ENCODE measurements at places on chromosomes 1 and 21.
A peak's percentile ranks its signal among the peaks of the same experiment; 100 is the strongest.

DNA sequence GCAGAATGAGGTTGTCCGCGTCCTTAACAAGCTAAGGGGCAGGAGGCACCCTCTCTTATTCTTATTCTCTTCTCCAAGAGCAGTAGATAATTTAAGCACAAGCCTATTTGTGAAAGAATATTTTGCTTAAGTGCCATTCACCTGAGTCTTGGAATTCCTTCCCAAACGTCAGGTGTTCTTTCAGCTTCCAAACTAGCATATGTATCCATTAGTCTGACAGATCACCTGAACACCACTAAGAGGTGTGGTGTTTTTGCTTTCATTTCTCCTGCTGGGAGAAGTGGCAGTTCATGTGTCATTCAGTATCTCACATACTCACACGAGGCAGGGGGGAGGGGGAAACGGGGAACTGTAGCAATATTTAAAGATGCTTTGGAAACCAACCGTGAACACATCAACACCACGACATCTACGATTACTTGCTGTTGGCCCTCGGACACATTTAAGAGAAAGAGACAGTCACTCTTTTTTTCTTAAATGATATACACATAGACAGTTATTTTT is 45.5 kb upstream of the RBM15 start:
- no peak for DNase-seq

GRCh38 chr21:33027401-33028286 is 1.9 kb downstream of the OLIG2 start:
- no peak for DNase-seq

- no peak for DNase-seq
Observed at GRCh38 chr1:147351140-147351835, 108.8 kb downstream of the CHD1L start.

DNA sequence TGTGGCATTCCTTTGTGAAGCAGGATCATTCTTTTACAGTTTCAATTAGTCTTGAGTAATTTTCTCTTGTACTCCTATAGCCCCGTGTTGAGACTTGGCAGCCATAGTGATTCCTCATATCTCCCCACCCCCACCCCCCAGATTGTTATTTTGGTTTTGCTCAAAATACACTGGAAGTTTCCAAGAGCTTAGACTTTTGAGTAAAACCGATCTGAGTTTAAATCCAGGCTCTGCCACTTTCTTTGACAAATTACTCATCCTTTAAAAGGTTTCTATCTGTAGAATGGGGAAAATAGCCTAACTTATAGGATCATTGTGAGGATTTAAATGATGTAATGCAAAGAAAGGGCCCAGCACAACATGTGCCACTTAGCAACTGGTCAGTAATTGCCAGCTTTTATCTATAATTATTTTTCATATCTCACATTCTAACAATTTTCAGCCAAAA is 53.1 kb upstream of the RC3H1 start:
- DNase-seq, result no peak

DNA sequence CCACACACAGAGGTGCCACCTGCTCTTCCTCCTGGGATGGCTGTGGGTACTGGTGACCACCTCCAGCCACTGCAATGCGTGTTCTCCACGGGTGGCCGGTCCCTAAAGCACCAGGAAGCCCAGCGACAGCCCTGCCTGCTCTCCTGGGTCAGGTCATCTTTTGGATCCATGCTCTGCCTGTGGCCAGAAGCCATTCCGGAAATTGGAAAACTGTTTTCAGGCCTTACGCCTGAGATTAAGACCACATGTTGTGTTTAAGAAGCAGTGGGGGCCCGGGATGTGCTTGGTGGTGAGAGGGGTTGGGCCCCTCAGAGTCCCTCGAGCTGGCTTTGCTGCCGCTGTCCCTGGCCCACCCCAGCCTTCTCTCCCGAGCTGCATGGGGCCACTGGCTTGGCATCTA is 150.8 kb downstream of the PEX14 start:
- no peak for DNase-seq

DNA sequence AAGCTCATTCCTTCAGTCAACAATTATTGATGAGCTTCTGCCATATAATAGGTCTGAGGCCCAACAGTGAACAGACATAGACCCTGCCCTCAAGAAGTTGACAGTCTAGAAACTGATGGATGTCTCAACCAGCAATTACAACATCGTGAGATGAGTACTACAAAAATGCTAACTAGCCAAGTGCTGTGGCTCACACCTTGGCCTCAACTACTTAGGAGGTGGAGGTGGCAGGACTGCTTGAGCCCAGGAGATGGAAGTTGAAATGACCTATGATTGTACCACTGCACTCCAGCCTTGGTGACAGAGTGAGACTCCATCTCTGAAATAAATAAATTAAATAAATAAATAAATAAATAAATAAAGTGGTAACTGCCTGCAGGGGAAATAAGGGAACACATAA is 11.7 kb upstream of the PTP4A2 start:
- no peak for DNase-seq

- no peak for DNase-seq
Observed at GRCh38 chr1:200706111-200706814, 32.4 kb upstream of the CAMSAP2 start.

DNA sequence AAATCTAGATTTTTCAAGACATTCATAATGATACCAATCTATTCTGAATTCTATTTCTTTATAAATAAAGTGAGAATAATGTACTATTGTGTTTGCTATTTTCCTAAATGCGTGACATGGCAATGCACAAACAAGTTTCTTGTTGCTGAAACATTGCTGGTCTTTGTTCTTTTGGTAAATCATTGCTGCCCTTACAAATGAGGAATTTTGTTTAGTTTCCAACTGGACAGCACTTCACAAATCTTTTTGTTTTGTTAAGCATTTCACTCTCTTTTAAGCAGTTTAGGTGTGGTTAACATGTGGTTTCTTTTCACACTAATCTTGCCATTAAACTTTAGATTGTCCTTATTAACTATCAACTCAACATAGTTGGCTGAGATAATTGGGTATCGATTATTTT is 94.6 kb downstream of the LRRC7 start:
- DNase-seq, result no peak

DNA sequence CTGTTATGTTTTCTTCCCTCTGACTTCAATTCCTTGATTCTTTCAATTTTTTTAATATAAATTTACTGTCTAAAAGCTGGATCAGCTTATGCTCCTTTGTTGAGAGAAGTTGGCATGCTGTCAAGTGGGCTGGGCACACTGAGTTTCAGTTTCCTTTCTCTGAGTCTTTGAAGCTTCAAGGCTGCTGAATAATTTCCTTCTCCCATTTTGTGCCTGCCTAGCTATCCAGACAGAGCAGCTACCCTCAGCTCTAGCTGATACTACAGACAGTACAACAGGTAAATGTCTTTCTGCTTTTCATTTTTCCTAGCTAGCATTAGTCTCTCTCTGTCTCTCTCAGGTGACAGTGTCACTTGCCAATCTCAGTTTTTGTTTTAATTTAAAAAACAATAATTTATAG is at the start of gene IFI44:
IFI44 (plus strand) TSS at position 204 of the 400 bp plus-strand sequence. CDS start 365 bp downstream, outside the sequence.
- peak; percentile 9 for DNase-seq

DNA sequence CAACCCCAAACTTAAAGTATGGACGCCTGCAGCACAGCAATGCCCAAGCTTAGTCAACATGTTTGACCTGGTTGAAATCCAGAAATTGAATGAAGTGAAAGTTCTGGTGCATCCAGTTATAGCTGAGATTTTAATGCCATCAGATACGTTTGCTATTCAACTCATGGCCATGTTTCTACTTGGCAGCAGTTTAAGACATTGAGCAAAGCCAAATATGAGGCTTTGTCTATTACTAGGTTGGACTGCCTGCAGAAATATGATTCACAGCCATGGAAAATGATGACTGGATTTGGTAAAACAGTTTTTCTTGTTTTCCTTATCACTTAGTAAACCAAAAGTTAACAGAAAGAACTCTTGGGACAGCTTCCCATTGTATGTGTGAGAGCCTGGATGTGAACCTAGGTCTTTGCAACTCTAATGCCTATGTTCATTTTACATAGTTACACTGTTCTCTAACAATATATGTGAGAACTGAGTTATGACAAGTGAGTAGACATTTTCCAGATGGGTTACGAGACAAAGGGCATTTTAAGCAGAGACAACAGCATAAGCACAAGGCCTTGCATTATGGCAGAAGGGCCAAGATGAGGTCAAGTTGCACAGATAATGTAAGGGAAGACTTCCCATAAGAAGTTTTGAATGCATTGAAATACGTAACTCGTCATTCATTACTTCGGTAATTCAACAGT is 32.4 kb upstream of the MYSM1 start:
- DNase-seq, result no peak

- no peak for DNase-seq
Observed at GRCh38 chr1:13570924-13571323, 12.7 kb upstream of the PDPN start.

GRCh38 chr1:209249785-209250440 is 333.6 kb upstream of the CAMK1G start:
- no peak for DNase-seq

DNA sequence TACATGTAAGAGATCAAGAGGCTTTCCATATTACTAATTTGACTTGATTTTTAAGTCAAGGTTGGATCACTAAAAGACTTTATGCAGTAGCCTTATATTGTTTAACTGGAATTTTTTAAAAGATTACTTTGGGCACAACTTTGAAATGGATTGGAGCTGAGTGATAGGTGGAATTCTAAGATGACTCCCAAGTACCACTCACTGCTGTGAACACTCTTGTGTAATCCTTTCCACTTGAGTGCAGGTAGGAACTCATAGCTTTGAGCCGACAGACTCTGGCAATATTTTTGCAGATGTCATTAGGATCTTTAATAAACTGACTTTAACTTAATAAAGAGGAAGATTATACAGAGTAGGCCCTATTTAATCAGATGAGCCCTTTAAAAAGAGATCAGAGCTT is 831.1 kb upstream of the NCAM2 start:
- no peak for DNase-seq

- no peak for DNase-seq
Observed at GRCh38 chr1:182408435-182409075, 8.1 kb upstream of the TEDDM1 start.

DNA sequence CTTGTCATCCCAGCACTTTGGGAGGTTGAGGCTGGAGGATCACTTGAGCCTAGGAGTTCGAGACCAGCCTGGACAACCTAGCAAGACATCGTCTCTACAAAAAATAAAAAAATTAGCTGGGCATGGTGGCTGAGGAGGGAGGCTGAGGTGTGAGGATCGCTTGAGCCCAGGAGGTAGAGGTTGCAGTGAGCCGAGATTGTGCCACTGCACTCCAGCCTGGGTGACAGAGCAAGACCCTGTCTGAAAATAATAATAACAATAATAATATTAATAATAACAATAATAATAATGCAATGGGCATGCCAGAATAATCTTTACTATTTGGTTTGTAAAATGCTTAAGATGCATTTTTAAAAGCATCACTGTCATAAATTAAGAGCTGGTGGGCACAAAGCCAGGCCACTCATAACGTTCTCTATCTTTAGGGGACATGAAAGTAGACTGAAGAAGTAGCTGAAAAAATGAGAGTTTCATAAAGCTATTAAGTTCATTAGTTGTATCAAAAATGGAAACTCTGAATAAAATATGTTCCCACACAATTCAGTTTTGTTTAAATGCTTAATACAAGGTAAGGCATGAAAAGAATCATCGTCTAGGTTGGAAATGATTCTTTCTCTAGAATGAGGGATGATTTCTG is 51.6 kb upstream of the ITPKB start:
- no peak for DNase-seq

DNA sequence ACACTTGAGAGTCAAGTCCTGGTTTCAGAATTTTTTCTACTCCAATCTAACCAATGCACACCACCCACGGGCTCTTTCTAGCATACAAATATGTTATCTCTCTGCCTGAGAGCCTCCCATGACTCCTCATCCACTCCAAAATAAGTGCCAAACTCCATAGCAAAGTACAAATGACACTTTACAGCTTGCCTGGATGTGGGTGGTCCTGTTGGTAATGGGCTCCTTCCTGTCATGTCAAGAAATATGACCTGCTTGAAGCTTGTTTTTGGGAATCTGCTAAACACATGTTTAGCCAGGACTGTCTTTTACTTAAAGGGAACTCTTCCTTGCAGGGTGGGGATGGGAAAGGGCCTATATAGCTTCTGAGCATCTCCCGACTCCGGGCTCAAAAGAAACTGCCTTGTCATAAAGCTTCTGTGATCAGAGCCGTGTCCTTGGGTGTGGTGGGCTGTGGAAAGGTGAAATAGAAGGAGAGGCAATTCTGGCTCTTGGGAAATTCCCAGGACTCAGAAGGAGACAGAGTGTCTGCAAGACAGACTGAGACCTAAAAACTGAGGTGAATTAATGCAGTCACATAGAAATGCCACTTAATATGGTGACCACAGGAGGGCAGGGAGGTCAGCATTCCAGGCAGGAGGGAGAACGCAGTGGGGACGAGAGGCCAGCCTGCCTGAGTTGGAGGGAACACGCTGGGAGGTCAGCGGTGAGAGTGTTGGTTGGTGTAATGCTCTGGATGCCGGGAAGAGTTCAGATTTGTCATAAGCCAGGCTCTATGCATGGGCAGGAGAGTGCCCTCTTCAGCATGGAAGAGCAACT is 6.1 kb upstream of the IGFN1 start:
- DNase-seq, result peak; percentile 57

GRCh38 chr1:180953291-180954004 is 40.8 kb downstream of the KIAA1614 start:
- DNase-seq, result no peak

DNA sequence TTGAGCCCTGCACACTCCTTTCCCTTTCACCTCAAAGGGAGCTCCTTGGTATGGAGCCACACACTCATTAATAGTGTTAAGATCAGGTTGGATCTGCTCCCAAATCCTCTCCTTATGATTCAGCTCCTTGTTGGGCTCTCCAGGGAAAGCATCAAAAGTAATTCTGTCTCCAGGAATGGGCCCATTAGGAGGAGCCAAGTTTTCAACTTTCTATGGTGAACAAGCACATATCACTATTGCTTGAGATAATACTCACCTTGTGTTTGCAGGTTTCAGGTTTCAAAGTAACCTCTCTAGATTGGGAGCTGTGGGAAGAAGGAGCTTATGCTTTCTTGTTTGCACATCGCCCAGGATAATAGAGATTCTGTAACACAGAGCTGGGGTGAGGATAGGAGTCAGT is 164.8 kb downstream of the TNFSF18 start:
- no peak for DNase-seq

- DNase-seq, result no peak
Observed at GRCh38 chr1:177080564-177080963, 83.9 kb downstream of the ASTN1 start.
